ENCODE measurements at places on chromosomes 13 and 19. TPM values are rescaled to one million over a fixed set of nuclear protein-coding genes. Genes with fewer than 3 reads are reported as not detected.

Gene LRRC4B
- 2.6 TPM for polyA plus RNA-seq

Gene ACER1
- not detected for polyA plus RNA-seq

Gene MEIOSIN
- polyA plus RNA-seq: not detected

Gene HTR2A
- polyA plus RNA-seq: not detected

Gene ENOX1
- polyA plus RNA-seq: 6.8 TPM

Gene NLRP5
- not detected for polyA plus RNA-seq

Gene SMIM44
- polyA plus RNA-seq: not detected

Gene ALDH16A1
- 26.8 TPM for polyA plus RNA-seq

Gene MAP3K10
- 15.0 TPM for polyA plus RNA-seq

Gene ZNF579
- 10.9 TPM for polyA plus RNA-seq

Gene ATXN8OS
- polyA plus RNA-seq: not detected

Gene EHD2
- 19.4 TPM for polyA plus RNA-seq

Gene DNAAF3
- polyA plus RNA-seq: 5.1 TPM

Gene PLEKHJ1
- polyA plus RNA-seq: 156 TPM

Gene MUC16
- not detected for polyA plus RNA-seq

Gene ZNF649
- polyA plus RNA-seq: 4.9 TPM

Gene PRR19
- polyA plus RNA-seq: 0.71 TPM

Gene FBXO46
- 6.5 TPM for polyA plus RNA-seq

Gene PGLYRP2
- not detected for polyA plus RNA-seq

Gene PEG3
- 2.0 TPM for polyA plus RNA-seq

Gene FREM2
- polyA plus RNA-seq: 3.6 TPM

Gene PCDH9
- polyA plus RNA-seq: 1.6 TPM

Gene ZNF382
- polyA plus RNA-seq: 1.8 TPM

Gene ZIK1
- polyA plus RNA-seq: 3.1 TPM

Gene IZUMO1
- not detected for polyA plus RNA-seq

Gene LYPD5
- 1.8 TPM for polyA plus RNA-seq

Gene COX7A1
- polyA plus RNA-seq: 199 TPM

Gene GIPC3
- polyA plus RNA-seq: 2.1 TPM

Gene LILRB3
- polyA plus RNA-seq: 1.4 TPM

Gene C5AR1
- 6.5 TPM for polyA plus RNA-seq

Gene KLK15
- polyA plus RNA-seq: 2.7 TPM

Gene OSCAR
- 0.77 TPM for polyA plus RNA-seq

Gene CYP4F3
- 17.9 TPM for polyA plus RNA-seq

Gene OR1M1
- not detected for polyA plus RNA-seq

Gene ARRDC5
- polyA plus RNA-seq: not detected

Data from kidney (tissue), 22 donors.